ENCODE measurements at places on chromosomes 5 and 9.

DNA sequence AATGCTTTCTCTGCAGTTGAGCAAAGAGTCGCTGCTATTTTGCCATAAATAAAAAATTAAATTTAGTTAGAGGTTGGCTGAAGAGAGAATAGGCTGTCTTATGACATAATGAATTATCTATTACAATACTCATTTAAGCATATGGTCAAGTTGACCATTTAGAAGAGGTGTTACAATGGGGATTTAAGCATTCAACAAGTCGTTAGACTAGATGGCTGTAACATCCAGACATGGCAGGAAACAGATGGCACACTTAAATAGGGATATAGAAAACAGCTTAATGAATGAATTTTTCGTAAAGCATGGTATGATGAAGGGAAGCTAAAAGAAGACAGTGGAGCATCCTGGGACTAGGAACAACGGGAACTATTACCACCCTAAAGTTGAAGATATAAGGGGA lies 160.3 kb upstream of the PTPRD start:
- no peak for DNase-seq

DNA sequence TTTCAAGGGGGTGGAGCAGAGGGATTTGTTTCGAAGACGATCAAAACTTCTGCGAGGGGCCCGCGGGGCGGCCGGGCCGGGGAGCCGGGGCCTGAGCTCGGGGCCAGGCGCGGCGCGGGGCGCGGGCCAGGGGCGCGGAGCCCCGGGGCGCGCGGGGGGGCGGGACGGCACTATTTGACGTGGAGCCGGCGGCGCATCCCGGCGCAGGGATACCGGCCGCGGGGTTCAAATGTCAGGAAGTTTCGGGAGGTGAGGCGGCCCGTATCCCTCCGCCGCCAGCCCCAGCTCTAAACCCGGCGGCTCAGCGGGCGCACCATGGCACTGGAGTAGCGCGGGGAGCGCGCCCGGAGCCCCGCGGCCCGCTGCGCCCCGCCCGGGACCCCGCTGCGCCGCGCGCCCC lies at the start of gene LMX1B:
Gene LMX1B, plus strand, starts transcription at position 278 of the 400 bp plus-strand sequence. CDS start 522 bp downstream, outside the sequence.
- DNase-seq = no peak

DNA sequence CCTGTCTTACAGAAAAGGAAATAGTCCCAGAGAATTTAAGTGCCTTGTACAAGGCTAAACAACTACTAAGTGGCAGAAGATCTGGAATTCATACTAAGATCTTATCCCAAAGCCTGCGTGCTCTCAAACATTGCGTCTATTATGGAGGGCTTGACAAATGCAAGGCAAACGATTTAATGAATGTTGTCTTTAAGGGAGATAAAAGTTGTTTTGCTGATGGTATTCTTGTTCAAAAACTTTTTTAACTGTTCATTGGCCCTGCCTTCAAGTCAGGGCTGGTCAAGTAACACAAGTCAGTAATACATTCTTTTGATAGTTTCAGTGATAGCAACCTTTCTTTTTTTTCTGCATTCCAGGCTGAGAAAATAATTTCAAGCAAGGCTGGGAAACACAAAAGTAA lies 1.7 kb upstream of the SLC38A9 start:
- DNase-seq = no peak

- no peak for DNase-seq
These were observed 353.5 kb upstream of the CDH6 start for GRCh38 chr5:30839956-30840355.

DNA sequence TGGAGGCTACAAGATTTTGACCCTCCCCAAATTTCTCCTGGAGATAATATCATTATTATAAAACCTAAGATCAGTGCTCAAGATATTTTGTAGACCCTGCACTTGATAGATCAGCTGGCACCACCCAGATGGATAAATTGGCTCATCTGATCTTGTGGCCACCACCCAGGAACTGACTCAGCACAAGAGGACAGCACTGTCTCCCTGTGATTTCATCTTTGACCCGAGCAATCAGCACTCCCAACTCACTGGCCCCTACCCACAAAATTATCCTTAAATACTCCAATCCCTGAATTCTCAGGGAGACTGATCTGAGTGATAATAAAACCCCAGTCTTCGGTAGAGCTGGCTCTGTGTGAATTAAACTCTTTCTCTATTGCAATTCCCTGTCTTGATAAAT lies 34.5 kb upstream of the TENT2 start:
- DNase-seq = no peak

DNA sequence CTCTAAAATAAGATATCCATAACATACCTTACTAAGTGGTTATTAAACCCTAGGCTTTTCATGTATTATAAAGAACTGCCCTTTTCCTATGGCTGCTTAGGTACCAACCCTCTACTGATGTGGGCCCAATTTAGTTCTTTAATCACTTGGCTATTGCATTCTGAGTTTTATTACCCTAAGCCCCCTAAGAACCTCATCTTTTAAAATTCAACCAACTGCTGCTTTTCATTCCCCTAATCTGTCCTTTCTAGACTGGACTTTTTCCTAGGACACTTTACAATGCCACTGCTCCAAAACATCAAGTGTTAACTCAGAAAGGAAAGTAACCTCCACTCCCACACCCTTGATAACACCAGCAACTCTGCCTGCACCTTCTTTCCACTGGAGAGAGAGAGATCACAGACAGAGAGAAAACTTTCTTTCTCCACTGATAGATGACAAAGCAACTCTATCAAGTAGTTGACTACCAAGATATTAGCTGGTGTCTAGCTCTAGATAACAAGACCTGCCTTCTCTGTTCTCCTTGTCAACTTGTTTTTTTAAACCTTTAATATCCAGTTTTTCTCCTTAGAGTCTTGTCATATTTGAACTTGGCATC lies 27.3 kb downstream of the ELL2 start:
- no peak for DNase-seq

DNA sequence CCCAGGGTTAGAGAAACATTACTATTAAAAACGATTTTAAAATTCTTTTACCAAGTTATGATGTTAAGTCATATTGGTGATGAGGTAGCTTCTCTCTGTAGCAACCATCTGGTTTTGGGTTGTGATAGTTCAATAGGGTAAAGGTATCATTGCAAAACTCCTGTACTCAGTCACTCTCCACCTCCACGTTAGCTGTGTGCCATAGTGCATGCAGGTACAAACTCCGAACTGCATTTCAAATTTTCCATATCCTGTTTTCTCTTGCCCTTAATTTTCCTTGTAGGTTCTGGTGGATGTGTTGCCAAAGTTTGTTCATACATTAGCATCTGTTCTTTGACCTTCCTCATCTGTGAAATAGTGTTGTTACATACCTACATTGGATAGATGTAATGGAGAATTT lies 53.1 kb upstream of the ARRDC3 start:
- no peak for DNase-seq

- no peak for DNase-seq
These were observed 41.7 kb upstream of the ARRDC3 start for GRCh38 chr5:91424638-91425436.

GRCh38 chr5:176152191-176152929 lies 85.9 kb upstream of the SIMC1 start:
- DNase-seq = no peak

GRCh38 chr9:93577078-93577974 lies 942 bp downstream of the PHF2 start:
- DNase-seq = no peak
